ENCODE measurements at places on chromosomes 2 and 18. TPM values are rescaled to one million over a fixed set of nuclear protein-coding genes. Genes with fewer than 3 reads are reported as not detected.
A peak's percentile ranks its signal among the peaks of the same experiment; 100 is the strongest.

DNA sequence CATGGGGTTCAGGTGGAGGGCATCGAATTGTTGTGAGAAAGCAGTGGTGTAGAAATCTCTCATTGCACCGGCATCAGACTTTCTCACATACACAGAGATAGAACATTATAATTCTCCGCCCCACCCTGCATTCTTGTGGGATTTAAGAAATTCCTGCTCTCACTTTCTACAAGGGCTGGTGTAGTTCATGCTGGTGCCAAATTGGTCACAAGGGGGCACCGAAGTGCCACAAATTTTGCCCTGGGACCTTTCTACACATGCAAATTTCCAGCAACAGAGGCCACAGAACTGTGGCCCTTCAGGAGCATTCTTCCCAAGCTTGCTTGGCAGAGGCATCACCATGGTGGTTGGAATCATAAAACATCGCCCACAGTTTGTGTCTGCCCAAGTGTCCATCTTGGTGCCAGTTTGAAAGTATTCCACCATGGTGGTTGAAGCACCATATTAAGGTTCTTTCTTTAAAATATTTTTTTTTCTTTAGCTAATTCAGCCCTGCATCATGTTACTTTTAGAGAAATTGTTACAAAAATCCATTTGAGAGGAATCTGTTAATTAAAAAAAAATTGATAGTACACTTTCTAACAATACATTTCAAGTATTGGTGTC, 521.2 kb upstream of the FANCL start:
- H3K27me3 ChIP-seq: no peaks in the 10 kb centered on the region
- H3K27ac ChIP-seq: no peak overlapping the region
- H3K36me3 ChIP-seq: no peaks in the 10 kb centered on the region
- DNase-seq: peak; percentile 83
- no peak overlapping the region for H3K4me3 ChIP-seq

DNA sequence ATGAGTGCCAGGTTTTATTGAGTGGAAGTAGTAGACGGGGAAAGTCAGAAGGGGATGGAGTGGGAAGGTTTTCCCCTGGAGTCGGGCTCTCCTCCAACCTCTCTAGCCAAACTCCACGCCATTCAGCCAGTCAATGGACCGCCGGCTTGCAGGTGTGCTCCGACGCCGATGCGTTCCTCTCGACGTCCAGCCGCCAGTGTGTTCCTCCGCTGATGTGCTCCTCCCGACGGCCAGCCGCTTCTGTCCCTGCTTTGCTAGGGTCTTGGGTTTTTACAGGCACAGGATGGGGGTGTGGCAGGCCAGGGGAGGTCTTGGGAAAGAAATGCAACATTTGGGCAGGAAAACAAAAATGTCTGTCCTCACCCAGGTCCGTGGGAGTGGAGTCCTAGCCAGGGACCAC, 94.3 kb upstream of the TEX51 start:
- H3K27me3 ChIP-seq: no peaks in the 10 kb centered on the region
- peak; percentile 27 for DNase-seq
- H3K27ac ChIP-seq: no peak overlapping the region

GRCh38 chr2:27152102-27152795, 3.4 kb downstream of the TCF23 start:
- no peak overlapping the region for H3K4me3 ChIP-seq
- DNase-seq: peak; percentile 65
- no peaks in the 10 kb centered on the region for H3K36me3 ChIP-seq
- H3K27me3 ChIP-seq: no peaks in the 10 kb centered on the region
- no peaks in the 10 kb centered on the region for H3K4me1 ChIP-seq
- H3K27ac ChIP-seq: no peak overlapping the region

DNA sequence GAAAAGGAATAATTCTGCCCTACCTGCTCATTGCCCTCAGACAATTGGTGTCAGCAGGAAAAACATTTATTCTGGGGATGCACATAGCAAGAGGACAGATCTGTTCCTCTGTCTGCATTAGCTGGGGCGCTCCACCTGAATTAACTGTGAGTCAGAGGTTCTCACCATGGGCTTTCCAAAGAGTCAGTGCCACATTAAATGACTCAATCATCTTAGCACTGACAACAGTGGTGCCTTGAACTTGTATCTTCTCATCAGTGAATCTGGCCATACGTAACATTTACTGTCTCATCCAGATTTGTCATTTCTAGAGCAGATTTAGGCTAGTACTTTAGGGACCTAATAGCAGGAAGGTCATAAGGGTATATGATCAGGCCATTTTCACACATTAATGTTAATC, 358.1 kb upstream of the CRIM1 start:
- no peaks in the 10 kb centered on the region for H3K27me3 ChIP-seq
- H3K4me3 ChIP-seq: no peak overlapping the region
- no peak for DNase-seq
- no peaks in the 10 kb centered on the region for H3K4me1 ChIP-seq

DNA sequence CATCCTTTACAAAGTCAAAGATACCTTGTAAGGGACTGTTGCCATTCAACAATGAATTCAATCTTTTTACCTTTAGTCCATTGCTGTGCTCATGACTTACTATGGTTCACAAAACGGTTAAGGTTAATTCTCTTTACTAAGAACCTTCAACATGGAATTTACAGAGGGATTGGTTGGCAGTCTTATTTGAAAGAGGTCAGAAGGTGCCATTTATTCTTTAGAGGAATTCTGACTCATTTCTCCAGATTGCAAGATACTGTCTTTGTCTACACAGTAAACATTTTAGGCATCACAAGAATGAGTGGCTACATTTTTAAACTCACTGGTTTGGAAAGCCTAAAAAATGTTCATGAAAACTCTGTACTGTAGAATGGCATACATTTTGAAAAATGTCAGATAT, 17.4 kb downstream of the KCNH7 start:
- H3K27ac ChIP-seq: no peak overlapping the region
- H3K4me1 ChIP-seq: peaks cover 2% of the 10 kb centered on the region
- H3K36me3 ChIP-seq: no peaks in the 10 kb centered on the region
- DNase-seq: no peak

GRCh38 chr18:13051950-13052349, 60.8 kb downstream of the CEP192 start:
- DNase-seq: no peak
- no peak overlapping the region for H3K27ac ChIP-seq
- H3K4me1 ChIP-seq: no peaks in the 10 kb centered on the region
- H3K4me3 ChIP-seq: no peak overlapping the region
- H3K27me3 ChIP-seq: no peaks in the 10 kb centered on the region

GRCh38 chr2:151071906-151072305, 189.8 kb downstream of the RBM43 start:
- H3K4me3 ChIP-seq: no peak overlapping the region
- H3K27ac ChIP-seq: no peak overlapping the region
- H3K36me3 ChIP-seq: peaks cover 12% of the 10 kb centered on the region
- no peak for DNase-seq
- H3K4me1 ChIP-seq: peaks cover 5% of the 10 kb centered on the region

GRCh38 chr18:25818505-25818904, 271.9 kb downstream of the SS18 start:
- DNase-seq: no peak
- no peak overlapping the region for H3K4me3 ChIP-seq
- no peaks in the 10 kb centered on the region for H3K27me3 ChIP-seq
- H3K27ac ChIP-seq: no peak overlapping the region
- H3K4me1 ChIP-seq: no peaks in the 10 kb centered on the region

DNA sequence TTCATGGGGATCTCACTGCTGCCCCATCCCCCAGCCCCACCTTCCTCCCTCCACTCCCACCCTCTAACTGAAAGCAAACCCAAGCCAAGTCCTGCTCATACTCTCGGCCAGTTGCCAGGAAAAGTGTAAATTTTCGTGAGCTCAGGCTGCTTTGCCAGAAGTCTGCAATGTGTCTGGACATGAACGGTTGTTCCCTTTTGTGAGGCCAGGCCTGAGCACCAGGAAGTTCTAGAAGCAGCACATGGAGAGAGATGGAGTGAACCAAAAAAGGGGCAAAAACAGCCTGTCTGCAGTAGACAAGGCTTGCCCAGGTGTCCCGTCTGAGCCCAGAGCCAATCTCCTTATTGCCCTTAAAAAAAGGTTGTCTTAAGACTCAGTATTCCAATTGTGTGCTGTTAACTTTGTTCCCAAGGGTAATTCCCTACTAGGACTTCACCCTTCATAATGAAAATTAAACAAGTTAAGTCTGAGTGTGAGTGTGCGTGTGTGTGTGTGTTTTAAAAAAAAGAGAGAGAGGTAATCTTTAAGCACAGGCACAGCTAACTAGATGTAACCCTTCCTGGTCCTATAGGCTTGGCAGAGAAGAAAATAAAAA, 247.1 kb downstream of the BCL11A start:
- no peak overlapping the region for H3K27ac ChIP-seq
- H3K4me3 ChIP-seq: no peak overlapping the region
- no peak for DNase-seq

The EFHD1 gene
- 2.8 TPM for total RNA-seq

The VIL1 gene
- 4.2 TPM for total RNA-seq

The TTC31 gene
- total RNA-seq: 35.2 TPM

The WIPF1 gene
- 5.1 TPM for total RNA-seq

The SAG gene
- total RNA-seq: not detected

DNA sequence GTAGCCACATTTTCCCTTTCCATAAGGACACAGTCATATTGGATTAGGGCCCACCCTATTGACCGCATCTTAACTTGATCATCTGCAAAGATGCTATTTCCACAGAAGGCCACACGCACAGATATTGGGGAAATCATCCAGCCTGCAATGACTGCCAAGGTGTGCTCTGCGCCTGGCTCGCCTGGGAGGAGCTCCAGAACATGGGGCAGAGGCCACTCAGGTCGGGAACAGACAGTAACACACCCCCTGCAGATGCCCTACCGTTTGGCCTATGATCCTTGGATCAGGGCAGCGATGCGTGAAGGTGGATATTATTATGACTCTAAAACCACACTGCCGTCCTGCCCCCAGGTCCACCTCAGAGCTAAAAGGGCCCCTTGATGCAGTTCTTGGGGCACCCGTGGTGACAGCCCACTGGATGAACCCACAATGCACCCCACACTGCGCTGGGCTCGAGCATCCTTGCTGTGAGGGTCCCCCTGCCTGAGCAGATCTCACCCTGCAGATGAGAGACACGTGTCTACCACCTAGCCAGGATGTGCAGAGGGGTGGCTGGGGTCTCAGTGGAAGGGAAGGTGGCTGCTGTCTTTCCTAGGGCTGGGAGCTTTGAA, 72.9 kb upstream of the ZNF516 start:
- peaks cover 4% of the 10 kb centered on the region for H3K4me1 ChIP-seq
- no peak overlapping the region for H3K4me3 ChIP-seq
- H3K27me3 ChIP-seq: no peaks in the 10 kb centered on the region
- no peak overlapping the region for H3K27ac ChIP-seq
- DNase-seq: no peak

The TBC1D8 gene
- 16.6 TPM for total RNA-seq

DNA sequence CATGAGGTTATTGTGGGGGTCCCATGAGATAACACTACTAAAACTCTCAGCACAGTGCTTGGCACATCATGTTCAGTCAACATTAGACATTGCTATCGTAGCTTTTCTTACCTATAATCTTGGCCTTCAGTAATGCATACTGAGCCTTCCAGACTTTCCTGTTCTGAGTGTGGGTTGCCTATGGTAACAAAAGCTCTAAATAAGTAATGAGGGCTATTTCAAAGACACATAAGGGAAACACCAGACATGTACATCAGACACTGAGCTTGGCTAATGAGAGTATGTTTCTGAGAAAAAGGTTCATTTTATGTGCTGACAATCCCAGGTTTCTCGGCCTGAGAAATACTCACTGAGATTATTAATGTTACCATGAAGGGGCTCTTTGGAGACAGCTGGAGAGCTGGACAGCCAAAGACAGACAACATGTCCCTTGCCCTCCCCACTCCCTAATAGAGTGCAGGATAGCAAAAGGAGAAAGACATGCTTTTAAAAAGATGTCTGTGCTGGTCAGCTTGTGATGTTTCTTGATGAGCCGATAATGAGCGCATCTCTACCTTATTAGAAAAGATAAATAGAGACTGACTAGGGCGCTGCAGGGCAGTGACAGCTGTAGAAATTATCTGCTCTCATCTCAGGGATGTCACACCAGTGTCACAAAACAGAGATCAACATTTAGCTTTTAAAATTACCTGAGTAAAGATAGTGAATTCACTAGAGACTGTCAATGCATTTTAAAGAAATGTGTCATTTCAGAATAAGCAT, 25.4 kb downstream of the POLE4 start:
- no peak for DNase-seq
- H3K27ac ChIP-seq: no peak overlapping the region
- H3K27me3 ChIP-seq: no peaks in the 10 kb centered on the region
- H3K4me3 ChIP-seq: no peak overlapping the region
- H3K36me3 ChIP-seq: no peaks in the 10 kb centered on the region
- no peaks in the 10 kb centered on the region for H3K4me1 ChIP-seq

All from H9 (cell line).